ENCODE measurements at places on chromosomes 11 and 22.
A peak's percentile ranks its signal among the peaks of the same experiment; 100 is the strongest.

- DNase-seq: no peak
These were observed 15.9 kb downstream of the DENND5A start for GRCh38 chr11:9249252-9249651.

- DNase-seq: no peak
These were observed 45.8 kb upstream of the FGF3 start for GRCh38 chr11:69864686-69865661.

DNA sequence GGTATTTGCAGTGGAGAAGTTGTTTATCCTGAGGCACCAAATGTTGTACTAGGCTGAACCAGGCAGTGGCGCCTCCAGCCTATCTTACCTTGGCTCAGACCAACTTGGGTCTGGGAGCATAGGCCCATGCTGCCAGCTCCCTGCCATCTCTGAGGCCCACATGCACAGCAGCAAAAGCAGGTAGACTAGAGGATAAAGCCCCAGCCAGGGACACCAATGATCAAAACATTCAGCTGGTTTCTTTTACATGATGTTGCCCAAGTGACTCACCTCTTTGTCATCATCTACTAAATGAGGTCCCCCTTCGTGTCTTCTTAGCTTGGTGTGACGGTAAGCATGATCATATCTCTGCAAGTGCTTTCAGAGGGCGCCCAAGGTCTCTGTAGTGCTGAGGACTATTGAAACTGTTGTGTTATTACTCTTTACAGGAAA is 112.1 kb upstream of the DRD2 start:
- DNase-seq: no peak

DNA sequence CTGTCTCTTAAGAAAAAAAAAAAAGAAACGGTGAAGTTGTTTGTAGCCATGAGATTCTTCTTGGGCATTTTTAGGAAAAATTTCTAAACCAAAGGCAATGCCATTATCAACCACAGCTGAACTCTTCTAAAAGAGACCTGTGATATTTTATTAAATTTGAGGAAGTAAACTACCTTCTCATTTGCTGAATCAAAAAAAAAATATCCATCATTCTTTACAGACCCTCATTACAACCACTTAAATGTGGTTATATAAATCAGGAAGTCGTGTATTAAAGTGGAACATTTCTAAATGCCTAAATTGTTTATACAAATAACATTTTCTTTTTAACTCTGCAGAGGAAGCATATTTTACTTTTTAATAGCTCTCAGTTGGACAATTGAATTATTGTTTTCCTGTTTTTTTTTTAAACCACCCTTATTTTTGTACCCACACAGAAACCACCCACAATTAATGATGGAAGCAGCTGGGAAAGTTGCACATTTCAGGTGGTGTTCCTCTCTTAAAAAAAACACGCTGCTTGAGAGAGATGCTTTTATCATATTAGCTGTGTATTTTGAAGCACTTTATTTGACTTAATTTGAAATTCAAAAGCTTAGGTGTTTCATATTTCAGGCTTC is 91.2 kb downstream of the ARHGAP42 start:
- DNase-seq: no peak

DNA sequence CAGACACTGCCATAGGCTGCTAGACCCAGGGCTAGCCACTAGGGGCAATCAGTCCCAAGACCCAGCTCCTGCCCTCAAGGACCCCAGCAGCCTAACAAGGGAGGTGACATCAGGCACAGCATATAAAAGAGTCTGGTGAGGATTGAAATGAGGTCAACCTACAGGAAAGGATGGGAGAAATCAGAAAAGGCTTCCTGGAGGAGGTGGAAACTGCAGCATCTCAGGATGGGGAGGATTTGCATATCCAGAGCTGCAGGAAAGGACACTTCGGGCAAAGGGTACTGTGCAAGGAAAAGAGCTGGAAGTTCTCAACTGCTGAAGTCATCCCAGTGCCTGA is 2.9 kb upstream of the ARFGAP2 start:
- peak; percentile 49 for DNase-seq

- DNase-seq: no peak
These were observed 9.1 kb downstream of the DENND6B start for GRCh38 chr22:50317674-50318073.

GRCh38 chr11:129346916-129347315 is 28.7 kb upstream of the BARX2 start:
- no peak for DNase-seq

DNA sequence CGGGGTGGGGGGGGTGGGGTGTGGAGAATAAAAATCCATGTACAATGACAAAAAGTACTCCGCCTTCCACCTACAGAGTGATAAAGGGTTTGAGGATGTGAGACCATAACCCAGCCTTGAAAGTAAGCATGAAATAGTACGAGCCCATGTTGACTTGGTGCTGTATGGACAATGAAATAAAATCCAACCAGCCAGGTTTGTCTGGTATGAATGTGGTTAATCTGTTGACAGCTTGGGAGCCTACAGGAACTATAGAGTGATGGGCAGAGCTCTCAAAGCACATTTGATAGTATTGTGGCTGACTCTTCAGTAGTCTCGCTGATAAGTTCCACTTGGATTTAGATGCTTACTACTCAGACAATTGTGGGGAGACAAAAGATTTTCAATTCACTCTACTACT is 48.8 kb upstream of the CD44 start:
- DNase-seq: no peak

DNA sequence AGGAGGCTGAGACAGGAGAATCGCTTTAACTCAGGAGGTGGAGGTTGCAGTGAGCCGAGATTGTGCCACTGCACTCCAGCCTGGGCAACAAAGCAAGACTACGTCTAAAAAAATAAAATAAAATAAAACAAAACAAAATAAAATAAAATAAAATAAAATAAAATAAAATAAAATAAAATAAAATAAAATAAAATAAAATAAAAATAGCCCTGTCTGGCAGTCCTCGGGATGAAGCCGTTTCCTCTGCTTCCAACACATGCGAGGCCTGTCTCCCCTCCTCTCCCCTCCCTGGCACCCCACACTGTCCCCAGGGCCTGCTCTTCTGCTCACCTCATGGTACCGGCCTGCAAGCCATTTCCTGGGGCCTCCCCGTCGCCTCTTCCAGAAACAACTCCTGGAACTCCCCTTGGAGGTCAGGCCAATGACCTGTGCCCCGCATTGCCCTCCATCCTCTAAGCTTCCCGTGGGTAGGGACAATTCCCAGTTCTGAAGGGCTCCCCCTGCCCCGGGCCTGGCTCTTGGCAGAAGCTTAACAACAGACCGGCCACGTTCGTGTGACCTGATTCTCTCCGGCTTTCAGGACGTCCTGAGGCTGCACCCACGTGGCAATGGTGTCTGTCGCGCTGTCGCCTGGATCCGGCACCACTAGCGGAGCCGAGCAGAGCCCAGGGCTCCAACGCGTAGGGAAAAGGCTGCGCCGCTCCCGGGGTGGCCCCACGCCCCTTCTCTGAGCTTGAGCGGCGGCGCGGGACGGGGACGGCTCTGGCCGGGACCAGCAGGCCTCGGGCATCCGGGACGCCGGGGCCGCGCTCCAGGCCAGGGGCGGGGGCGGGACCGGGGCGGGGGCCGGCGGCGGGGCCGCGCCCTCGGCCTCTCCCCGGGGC is 456 bp upstream of the PARVB start:
- DNase-seq: no peak

DNA sequence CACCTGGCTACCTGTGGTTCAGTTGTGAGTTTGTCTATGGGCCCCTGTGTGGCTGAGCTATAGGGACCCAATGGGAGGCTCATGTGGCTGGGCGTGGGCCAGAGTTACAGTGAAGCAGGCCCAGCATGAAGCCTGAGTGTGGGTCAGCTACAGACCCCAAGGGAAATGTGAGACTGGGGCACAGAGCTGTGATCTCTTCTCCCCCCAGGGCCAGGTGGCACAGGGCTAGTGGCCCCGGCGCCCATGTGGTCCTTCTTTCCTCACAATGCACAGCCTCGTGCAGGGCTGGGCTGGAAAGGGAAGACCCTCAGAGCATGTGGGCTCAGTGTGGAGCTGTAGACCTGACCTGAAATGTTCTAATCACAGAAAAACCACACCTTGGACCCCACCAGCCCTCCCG is 71.6 kb upstream of the NECTIN1 start:
- DNase-seq: no peak

DNA sequence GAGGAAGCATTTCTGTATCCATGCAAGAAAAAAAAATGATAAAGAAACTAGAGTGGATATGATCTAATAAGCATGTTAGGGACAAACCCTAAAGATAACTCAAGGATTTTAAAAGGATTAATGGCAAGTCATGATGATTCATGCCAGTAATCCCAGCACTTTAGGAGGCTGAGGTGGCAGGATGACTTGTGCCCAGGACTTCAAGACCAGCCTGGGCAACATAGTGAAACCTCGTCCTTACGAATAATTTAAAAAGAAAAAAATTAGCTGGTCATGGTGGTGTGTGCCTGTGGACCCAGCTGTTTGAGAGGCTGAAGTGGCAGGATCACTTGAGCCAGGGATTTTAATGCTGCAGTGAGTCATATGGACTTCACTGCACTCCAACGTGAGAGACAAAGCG is 145.5 kb upstream of the BLID start:
- no peak for DNase-seq

- DNase-seq: no peak
These were observed 3.0 kb downstream of the INPPL1 start for GRCh38 chr11:72227316-72228228.

DNA sequence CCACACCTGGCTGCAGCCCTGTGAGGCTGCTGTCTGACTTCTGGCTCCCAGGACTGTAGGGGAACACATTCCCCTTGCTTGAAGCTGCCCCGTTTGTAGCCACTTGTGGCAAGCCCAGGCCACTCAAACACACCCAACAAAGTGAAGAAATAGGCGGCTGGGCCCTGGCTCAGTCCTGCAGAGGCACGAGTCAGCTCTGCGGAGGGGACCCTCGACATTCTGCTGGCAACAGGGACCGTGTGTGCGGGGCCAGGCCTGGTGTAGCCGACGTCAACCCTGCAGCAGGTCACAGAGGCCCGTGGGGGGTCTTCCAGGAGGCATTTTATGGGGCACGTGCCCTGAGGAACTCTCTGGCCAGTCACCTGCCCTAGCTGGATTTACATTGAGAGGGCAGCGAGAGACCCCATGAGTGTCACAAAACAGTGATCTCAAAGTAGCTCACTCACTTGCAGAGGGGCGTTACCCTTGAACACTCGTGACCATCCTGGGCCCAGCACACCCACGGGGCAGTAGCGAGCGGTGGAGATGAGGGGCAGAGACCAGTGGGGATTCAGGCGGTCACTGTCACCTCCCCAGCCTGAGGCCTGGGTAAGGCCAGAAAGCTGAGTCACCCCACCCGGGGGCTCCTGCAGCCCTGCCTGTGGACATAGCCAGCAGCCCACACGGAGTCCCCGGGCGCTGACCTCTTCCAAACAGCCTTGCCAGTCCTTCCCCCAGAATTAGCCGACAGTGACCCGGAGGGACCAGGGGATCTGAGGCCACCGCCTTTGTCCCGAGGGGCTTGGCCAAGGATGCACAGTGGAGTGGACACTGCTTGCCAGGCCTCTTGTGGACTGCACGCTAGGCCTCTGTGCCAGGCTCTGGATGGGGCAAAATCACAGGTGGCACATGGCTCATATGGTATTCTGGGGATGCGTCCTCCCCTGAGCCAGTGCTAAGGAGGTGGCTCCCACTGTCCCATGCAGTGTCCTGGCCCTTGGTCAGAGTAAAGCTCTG is 139.5 kb downstream of the CTTN start:
- no peak for DNase-seq

DNA sequence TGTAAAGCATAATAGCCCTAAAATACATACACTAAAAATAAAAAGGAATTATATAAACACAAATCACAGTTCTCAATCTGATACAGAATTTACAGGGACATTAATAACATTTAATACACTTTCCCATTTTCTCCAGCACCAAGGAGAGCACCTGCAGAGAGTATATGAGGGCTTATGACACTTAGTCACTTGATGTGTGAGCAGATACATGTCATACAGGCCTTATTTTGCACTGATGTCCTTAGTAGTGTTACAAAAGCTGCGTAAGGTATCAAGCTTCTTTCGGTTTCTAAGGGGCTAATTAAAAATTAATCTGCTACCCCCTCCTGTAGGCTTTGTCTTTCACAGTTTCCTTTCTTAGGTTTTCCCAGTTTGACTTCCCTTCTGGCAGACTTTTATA is 61.3 kb downstream of the TRIM44 start:
- no peak for DNase-seq

- no peak for DNase-seq
These were observed 43.4 kb upstream of the MN1 start for GRCh38 chr22:27844656-27845591.

Data from large intestine (tissue), 12 donors.